ENCODE measurements at places on chromosomes 7 and 10.

DNA sequence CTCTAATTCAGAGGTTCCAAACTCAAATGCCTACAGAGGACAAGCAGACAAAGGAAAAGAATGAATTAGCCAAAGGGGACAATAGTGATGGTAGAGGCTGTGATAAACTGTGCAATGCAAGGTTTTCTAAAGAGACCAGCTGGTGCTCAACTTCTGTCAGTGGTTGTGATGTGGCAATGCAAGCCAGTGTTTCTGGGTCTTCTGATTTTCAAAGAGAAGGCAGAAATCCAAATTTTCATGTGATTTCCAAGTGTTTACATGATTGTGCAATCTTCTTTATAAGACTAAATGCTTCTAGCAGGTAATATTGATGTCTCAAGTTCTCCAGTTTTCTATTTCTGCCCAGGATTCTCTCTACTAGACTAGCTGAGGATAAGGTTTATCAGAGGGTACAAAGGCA is 135.9 kb downstream of the PCDH15 start:
- no peak for DNase-seq

GRCh38 chr7:131879424-131879823 is 323.0 kb upstream of the PODXL start:
- DNase-seq: no peak

- DNase-seq: no peak
Measured at GRCh38 chr7:37349979-37350590, 98.6 kb downstream of the ELMO1 start.

DNA sequence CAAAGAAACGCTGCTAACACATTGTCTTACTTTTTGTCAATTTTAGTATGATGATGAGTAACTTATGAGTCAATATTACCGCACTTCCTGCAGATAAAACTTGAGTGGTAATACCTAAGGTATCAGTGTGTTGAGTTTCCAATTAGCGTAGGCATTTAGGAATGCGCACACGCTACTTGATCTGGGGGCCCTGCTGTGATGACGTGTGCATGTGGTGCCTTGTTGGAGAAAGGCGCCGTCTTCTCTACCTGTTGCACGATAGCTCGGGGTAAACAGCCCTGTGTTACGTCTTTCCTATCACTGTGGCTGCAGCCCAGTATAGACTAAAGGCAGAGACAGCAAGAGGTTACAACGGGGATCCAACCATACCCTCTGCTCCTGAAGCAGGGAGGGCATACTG is 476.8 kb upstream of the ADARB2 start:
- DNase-seq: no peak

GRCh38 chr7:38318803-38319416 is 45.5 kb upstream of the TARP start:
- no peak for DNase-seq

DNA sequence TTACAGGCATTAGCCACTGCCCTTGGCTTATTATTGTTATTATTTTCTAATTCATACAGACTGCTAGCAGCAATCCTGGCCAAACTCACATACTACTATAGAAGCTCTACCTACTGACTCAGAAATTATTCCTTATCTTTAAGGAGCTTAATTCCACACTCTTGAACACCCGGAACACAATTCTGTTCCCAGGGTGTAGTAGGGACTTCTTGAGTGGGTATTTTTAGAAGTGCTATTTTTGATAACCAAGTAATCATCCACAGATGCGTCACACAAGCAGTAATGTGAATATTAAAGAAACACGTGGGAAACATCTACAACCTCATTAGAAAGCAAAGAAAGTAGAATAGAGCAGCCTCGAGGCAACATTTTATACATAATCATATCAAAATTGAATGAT is 149.2 kb downstream of the PTEN start:
- DNase-seq: no peak

GRCh38 chr10:38094927-38095574 is 914 bp downstream of the ZNF37A start:
- no peak for DNase-seq

DNA sequence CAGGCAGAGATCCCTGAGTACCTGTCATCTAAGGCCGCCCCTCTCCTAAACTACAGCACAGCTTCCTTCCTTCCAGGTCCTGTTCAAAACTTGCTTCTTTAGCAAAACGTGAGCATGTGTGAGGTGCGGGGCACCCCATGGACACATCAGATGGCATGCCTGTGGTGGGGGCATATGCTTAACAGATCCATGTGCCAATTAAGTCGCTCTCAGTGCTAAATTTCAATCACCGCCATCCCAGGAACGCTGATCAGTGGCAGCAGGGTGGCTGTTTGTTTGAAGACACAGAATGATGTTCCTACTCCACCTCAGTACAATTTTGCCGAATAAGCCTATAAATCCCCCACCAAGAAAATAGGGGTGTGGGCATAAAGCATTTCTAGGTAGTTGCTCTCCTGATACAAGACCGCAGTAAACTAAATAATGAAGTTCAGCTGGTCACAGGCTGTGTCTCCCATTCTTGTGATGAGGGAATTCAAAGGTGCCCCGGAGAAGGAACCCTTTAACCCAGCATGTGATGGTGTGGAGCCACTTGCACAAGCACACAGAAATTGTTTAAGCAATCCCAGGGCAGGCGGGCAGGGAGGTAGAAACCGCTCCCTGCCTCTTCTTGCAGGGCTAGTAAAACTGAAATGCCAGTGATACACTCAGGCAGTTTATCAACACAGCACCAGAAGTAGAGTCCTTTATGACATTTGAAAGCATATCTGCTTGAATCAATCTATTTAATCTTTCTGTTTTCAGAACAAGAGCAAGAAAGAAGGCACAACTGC is 205.7 kb downstream of the SORCS1 start:
- DNase-seq: no peak

GRCh38 chr10:67115972-67116371 is 190.1 kb downstream of the LRRTM3 start:
- no peak for DNase-seq

- no peak for DNase-seq
Measured at GRCh38 chr10:128540781-128541761, 414.8 kb upstream of the MKI67 start.

- DNase-seq: no peak
Measured at GRCh38 chr10:11223507-11224140, 206.0 kb downstream of the CELF2 start.

Data from stimulated activated CD4-positive, alpha-beta T cell treated with anti-CD3 and anti-CD28 coated beads, Interleukin-4, amount 100 ng/mL, for 48 hours (primary cell).